ENCODE measurements at places on chromosomes 3 and 15.

- DNase-seq: no peak
Measured at GRCh38 chr3:78562328-78562727, 1205.5 kb downstream of the ROBO1 start.

GRCh38 chr3:151377768-151378385 lies 6.7 kb downstream of the P2RY12 start:
- no peak for DNase-seq

DNA sequence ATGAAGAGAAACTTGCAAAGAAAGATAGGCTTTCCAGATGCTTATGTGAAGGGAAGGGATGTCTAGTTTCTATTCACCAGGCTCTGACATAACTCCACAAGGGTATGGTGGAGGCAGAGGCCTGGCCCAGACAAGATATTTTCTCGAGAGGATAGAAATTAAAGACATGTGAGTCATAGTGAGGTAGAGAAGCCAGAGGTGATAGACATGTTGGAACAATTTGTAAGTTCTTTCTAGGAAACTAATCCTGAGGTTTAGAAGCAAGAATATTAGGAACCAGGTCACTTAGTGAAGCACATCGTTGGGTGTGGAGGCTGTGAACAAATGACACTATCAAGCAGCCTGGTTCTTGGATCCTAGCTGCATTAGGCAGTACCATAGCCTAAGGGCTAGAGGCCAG lies 176.9 kb downstream of the BBX start:
- no peak for DNase-seq

DNA sequence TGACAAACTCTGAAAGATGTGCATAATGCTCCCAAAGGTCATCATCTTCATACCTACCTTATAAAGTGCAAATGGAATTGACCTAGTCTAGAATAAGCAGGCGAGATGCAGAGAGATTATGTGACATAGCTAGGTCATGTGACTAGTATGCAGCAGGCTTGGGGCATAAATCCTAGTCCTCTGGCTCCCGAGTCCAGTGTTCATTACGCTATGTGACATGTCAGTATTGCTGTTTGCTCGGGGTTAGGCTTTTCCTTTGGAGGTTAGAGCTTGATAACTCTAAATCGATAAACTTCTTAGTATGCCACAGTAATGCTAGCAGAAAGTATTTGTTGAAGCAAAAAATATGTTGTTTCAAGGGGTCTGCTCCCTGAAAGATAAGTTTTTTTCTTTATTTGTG lies 481.7 kb upstream of the TPRG1 start:
- DNase-seq: no peak

GRCh38 chr3:128489927-128490649 lies 2.9 kb downstream of the GATA2 start:
- peak; percentile 7 for DNase-seq

- DNase-seq: no peak
Measured at GRCh38 chr15:61780278-61780980, 279.8 kb downstream of the VPS13C start.

- no peak for DNase-seq
Measured at GRCh38 chr3:101646726-101647125, 30.2 kb downstream of the ZBTB11 start.

GRCh38 chr3:112043621-112044201 lies 9.2 kb downstream of the TMPRSS7 start:
- peak; percentile 84 for DNase-seq

DNA sequence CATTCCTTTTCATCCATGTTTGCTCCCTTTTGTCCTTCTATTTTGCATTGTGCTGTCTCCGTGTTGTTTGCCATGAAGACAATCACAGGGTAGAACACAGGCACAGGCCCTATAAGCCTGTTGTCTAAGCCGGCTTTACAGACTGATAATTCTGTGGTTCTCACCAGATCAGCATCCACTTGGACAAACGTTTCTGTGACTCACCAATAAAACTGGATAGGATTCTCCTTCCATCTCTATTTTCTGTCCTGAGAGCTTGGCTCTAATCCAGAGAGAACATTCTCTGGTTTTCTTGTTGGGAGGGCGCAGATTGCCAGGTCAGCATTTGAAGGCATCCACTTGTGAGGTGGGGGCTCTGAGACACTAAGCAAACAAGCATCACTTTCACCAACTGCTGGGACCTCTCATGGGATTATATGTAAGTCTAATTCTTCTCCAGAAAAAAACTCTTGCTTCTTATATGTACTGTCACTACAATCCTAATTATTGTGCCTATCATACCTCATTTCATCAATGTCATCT lies 101.6 kb downstream of the ERC2 start:
- DNase-seq: no peak

DNA sequence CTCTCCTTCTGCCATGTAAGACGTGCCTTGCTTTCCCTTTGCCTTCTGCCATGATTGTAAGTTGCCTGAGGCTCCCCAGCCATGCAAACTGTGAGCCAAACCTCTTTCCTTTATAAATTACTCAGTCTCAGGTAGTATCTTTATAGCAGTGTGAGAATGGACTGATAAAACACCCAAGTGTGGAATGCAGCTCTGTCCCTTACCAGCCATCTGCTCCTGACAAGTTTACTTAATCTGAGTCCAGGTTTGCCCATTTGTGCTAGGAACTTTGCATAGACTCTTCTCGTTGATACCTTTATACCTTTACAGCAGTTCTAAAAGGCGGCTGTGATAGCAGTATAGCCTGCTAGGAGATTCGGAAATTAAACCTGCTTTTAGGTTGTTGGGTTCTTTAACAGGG lies 48.1 kb downstream of the SLC25A26 start:
- no peak for DNase-seq

DNA sequence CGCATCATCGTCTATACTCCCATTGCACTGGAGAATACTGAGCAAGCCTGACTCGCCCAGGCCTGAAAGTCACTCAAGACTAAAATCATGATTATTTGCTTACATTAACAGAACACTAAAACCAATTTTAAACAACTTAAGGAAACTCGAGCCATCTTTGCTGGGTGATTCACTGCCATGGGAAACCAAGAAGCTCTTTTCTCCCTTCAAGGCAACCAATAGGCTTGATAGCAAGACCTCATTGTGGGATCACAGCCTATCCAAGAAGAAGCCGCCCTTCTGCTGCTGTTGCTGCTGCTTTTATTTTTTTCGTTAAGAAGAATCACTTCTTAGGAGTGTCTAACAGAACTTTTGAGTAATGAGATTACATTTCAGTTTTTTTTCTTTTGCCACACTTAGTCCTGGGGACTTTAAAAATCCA lies 479.4 kb downstream of the FOXP1 start:
- no peak for DNase-seq

DNA sequence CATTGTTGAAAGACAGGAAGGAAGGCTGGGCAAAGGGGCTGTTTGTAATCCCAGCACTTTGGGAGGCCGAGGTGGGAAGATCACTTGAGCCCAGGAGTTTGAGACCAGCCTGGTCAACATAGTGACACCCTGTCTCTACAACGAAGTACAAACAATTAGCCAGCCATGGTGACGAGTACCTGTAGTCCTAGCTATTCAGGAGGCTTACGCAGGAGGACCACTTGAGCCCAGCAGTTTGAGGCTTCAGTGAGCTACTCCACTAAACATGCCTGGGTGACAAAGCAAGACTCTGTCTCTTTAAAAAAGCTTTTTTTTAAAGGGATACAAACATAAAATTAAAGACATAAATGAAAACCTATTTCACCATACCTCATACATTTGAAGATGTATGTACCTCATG lies 11.1 kb downstream of the SERP1 start:
- DNase-seq: no peak

DNA sequence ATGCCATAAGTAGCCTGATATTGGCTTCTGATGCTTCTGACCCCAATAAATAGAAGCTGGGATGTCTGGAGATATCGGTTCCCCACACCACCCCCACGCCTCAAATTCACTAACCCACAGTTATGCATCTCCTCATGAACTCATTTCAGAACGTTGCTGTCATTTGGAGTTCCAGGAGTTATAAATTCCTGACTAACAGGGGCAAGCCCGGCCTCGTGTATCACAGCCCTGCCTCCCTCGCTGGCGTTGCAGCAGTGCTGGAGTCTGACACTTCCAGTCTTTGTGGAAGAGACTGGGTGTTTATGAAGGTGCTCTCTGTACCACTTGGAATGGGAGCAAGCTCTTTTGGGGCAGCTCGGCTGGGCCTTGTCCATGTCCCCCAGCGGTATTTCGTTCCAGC lies 101.0 kb downstream of the ANP32A start:
- no peak for DNase-seq

DNA sequence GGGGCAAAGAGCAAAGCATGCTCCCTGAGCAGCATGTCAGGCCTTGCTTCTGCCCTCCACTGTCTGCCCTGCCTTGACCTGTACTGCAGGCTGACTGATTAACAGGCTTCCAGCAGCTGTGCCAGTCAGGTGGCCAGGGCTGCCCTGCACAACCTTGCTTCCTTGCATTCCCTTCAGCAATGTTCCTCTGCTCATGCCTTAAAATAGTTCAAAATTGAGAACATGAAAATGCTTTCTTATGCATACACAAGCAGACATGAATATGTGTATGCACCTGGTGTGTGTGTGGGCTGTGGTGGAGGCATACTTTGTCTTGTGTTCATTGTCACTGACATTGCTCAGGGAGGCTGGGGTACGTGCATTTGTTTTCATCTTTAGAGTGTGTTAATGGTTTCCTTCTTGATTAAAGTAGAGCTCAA lies 1.2 kb upstream of the SLC22A13 start:
- DNase-seq: no peak

DNA sequence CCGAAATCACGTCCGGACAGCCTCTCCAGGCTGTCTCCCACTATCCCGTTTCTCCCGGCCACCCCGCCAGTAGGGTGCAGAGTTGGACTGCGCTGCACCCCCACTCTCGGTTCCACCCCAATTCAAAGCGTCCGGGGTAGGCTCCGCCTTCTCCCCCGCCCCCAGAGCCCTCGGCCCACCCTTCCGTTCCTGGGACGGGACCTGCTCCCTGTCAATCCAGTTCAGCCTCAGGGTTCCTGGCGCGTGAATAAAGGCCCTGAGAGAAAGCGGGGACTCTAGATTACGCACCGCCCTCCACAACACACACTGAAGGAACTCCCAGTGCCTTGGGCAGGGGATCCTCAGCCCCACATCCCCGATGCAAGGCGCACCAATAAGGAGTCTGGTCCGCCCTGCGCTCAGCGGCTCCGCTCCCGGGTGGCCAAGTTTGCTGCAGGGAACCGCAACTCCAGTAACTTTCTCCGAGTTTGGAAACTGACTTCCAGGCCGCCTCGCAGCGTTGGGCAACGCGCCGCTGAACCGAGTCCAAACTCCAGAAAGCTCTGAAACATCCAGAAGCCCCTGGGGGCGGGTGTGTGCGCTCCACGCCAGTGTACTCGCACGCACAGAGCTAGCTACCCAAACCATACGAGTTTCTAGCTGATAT lies 1.9 kb downstream of the ADAMTS9 start:
- DNase-seq: no peak

DNA sequence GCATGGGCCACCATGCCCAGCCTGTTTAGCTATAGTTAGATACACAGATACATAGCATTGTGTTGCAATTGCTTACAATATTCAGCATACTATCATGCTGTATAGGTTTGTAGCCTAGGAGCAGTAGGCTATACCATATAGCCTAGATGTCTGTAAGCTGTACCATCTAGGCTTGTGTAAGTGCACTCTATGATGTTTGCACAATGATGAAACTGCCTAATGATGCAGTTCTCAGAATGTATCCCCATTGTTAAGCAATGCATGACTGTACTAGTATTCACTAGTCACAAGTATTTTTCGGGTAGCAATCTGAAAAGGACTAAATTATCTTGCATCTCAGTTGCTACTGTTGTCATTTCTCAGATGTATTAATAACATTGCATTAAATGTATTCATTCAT lies 16.0 kb downstream of the PIGB start:
- DNase-seq: no peak

DNA sequence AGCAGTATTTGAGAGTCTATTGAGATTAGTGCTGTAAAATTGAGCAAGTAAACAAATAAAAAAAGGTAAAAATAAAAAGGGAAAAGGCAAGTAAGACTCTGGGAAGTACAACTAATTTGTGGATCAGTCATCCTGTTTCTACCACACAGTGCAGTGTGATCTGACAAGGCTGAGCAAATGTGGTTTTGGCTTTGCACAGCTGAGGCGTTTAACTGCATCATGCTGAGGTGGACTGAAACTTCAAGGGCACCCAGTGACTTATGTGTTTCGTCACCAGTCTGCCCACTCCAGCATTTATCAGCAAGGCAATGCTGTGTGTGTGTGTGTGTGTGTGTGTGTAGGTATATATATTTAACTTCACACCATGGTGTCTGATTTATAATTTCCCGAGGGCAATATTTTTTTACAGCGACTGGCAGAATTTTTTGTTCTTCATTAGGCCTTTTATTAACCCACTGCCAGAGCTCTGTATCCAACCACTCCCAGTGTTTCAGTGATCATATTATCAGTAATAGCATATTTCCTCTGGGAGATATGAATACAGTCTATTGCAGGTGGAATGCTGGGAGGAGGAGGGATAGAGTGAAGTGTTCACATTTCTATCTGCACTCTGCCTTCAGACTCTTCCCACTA lies 131.5 kb upstream of the SATB1 start:
- DNase-seq: no peak

DNA sequence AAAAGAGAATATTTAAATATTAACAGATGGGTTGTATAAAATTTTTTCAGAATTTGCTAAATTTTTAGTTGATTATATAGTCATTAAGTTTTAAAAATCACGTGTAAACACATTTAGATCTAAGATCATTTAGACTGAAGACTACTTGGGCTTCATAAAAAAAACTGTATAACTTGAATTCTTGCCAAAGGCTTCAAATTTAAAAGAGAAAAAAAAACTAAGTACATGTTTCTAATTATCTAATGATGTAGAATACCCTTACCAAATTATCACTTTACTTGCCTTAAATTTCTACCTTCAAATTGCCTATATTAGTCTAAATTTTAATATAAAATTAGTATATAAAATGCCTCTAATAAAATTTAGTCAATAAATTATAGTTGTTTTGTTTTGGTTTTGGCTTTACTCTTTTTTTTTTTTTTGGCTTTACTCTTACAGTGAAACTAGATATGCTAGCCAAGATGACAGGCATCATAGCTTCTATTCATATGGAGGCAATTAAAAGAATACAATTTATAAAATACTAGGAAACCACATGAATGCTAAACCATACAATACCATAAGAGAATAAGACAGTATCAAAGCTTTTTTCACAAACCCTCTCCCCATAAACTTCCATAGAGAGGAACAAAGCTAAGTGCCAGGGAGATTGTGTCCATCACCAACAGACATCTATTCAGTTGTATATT lies 183.1 kb upstream of the KCNMB2 start:
- no peak for DNase-seq

GRCh38 chr3:189229196-189229828 lies 57.5 kb downstream of the TPRG1 start:
- no peak for DNase-seq

GRCh38 chr3:52144034-52144795 lies 10.0 kb downstream of the POC1A start:
- peak; percentile 14 for DNase-seq
